ENCODE measurements at places on chromosomes 5 and 9.

- H3K27ac ChIP-seq = no peak overlapping the region
- peaks cover 25% of the 10 kb centered on the region for H3K36me3 ChIP-seq
- H3K4me3 ChIP-seq = no peak overlapping the region
- no peaks in the 10 kb centered on the region for H3K27me3 ChIP-seq
- H3K4me1 ChIP-seq = no peaks in the 10 kb centered on the region
- DNase-seq = peak; percentile 28
These were observed 35.9 kb downstream of the TGFBR1 start for GRCh38 chr9:99140685-99141314.

DNA sequence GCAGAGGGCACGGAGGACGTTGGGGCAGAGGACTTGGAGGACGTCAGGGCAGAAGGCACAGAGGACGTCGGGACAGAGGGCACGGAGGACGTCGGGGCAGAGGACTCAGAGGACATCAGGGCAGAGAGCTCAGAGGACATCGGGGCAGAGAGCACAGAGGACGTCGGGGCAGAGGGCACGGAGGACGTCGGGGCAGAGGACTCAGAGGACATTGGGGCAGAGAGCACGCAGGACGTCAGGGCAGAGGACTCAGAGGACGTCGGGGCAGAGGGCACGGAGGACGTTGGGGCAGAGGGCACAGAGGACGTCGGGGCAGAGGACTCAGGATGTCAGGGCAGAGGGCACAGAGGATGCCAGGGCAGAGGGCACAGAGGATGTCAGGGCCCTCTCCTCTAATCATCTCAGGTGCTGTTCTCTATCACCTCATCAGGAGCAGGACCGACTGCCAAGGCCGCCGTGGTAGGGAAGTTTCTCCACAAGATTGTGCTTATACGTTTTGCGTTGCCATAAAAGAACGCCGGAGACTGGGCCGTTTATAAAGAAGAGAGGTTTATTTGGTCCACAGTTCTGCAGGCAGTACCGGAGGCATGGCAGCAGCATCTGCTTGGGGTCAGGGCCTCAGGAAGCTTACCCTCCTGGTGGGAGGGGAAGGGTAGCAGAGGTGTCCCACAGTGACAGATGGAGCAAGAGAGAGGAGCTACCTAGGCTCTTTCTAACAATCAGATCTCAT is 29.4 kb upstream of the ADAMTS2 start:
- no peaks in the 10 kb centered on the region for H3K36me3 ChIP-seq
- no peak overlapping the region for H3K27ac ChIP-seq
- H3K4me3 ChIP-seq = no peak overlapping the region
- no peaks in the 10 kb centered on the region for H3K4me1 ChIP-seq
- no peaks in the 10 kb centered on the region for H3K27me3 ChIP-seq

GRCh38 chr5:167798448-167798847 is 493.0 kb upstream of the WWC1 start:
- no peaks in the 10 kb centered on the region for H3K36me3 ChIP-seq
- H3K4me3 ChIP-seq = no peak overlapping the region
- H3K27me3 ChIP-seq = no peaks in the 10 kb centered on the region

DNA sequence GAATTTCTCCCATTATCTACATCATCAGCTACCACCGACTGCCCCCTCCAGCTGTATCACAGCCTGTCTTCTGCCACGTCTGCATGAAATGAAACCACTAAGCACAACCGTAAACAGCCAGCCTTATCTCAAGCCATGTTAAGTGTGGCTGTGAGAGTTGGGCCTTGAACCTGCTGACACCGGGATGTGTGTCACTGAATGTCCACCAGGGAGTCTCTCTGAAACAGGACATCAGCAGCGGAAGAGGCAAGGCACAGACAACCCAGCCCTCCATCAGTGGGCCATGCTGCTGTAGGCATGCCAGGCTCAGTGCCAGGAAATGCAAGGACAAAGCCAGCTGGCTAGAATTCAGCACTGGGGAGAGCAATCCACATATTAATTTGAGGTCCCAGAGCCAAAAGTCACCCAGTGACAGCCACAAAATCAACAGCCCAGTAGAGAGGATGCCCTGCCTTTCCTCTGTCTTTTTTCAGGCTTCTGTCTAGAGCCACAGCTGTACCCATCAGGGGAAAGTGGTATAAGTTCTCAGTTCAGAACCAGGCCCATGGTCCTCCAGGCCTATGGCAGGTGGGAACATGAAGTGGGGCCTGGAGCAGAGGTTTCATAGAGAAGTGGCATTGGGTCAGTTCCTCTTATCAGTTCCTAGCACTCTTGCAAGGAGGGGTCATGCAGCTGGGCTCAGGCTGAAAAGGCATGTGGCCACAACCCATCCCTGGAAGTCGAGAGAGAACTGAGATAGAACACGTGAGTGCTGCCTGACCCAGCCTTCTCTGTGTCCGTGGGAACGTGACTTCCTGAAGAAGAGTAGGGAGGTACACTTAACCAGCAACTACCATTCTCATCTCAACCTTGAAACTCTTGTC is 199.4 kb downstream of the ESM1 start:
- H3K4me3 ChIP-seq = no peak overlapping the region
- no peaks in the 10 kb centered on the region for H3K4me1 ChIP-seq
- peak overlapping the region; percentile 7 for H3K27ac ChIP-seq

- H3K4me1 ChIP-seq = peaks cover 4% of the 10 kb centered on the region
- no peak overlapping the region for H3K27ac ChIP-seq
- no peaks in the 10 kb centered on the region for H3K27me3 ChIP-seq
- peaks cover 6% of the 10 kb centered on the region for H3K36me3 ChIP-seq
- no peak for DNase-seq
These were observed 17.9 kb upstream of the CTNNAL1 start for GRCh38 chr9:109031241-109031640.

- no peak overlapping the region for H3K27ac ChIP-seq
- H3K4me1 ChIP-seq = no peaks in the 10 kb centered on the region
- DNase-seq = no peak
- H3K27me3 ChIP-seq = no peaks in the 10 kb centered on the region
- no peak overlapping the region for H3K4me3 ChIP-seq
These were observed 105.7 kb upstream of the TMEM161B start for GRCh38 chr5:88374391-88374790.

- H3K27me3 ChIP-seq = no peaks in the 10 kb centered on the region
- H3K4me1 ChIP-seq = peaks cover 13% of the 10 kb centered on the region
- H3K36me3 ChIP-seq = no peaks in the 10 kb centered on the region
These were observed 128.7 kb downstream of the PALM2AKAP2 start for GRCh38 chr9:109908459-109909390.

DNA sequence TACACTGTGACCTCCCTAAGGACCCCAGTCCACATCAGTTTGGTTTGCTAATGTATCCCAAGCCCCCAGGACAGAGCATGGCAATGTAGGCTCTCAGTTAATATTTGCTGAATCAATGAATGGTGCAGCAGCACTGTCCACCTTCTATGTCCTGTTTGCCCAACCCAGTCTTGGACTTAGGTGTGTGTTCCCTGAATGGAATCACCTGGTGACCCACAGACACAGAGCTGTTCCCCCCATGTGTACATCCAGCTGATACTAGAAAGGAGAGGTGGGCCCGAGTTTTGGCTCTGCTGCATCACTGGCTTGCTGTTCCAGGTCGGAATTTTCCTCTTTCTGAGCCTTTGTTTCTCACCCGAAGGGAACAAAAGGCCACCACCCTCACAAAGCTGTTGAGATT is 180.2 kb downstream of the AOPEP start:
- no peaks in the 10 kb centered on the region for H3K36me3 ChIP-seq
- no peak overlapping the region for H3K27ac ChIP-seq
- H3K27me3 ChIP-seq = no peaks in the 10 kb centered on the region
